ENCODE measurements at places on chromosomes 4 and X. TPM values are rescaled to one million over a fixed set of nuclear protein-coding genes. Genes with fewer than 3 reads are reported as not detected.
A peak's percentile ranks its signal among the peaks of the same experiment; 100 is the strongest.

DNA sequence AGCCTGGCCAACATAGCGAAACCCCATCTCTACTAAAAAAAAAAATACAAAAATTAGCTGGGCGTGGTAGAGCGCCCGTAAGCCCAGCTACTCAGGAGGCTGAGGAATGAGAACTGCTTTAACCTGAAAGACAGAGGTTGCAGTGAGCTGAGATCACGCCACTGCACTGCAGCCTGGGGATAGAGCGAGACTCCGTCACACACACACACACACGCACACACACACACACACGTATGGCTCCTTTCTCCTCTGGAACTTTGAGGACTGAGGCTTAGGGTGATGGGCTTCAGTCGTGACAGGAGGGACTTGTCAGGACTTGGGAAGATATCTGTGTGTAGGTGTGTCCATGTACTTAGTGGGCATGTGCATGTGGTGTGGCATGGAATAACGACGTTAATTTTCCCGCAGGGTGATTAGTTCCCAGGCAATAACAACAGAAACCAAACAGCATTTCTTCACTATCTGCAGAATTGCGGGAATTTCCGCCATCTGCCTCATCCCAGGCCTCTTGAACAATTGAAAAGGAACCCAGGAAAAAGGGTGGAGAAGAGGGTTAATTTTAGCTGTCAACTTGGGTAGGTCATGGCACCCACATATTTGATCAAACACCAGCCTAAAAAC, 47.7 kb downstream of the RWDD4 start:
- DNase-seq, result peak; percentile 52

Gene TMEM165
- 54.4 TPM for polyA plus RNA-seq

Gene CAPN6
- 0.25 TPM for polyA plus RNA-seq

- no peak for DNase-seq
These were observed 43.1 kb downstream of the PNMA5 start for GRCh38 chrX:152950786-152951185.

- no peak for DNase-seq
These were observed 60.0 kb downstream of the SMC1A start for GRCh38 chrX:53362449-53362848.

Gene HMX1
- not detected for polyA plus RNA-seq

DNA sequence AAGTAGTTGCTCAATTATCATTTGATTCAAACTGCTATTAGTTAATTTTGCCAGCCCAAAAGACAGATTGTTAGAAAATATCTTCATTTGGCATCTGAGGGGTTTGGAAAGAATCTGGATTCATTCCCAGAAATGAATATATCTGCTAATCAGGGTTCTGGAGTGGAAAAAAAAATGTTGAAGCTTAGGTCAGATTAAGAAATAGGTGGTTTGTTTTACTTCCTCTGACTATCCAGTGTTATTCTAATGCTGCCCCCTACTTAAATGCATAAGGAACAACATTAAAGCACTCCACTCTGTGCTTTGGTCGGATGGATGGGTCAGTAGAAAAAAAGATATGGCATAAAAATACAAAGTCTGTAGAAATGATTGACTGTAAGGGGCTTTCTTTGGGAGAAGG, 89.0 kb downstream of the LUZP4 start:
- DNase-seq, result no peak

GRCh38 chrX:97616883-97617530, 733.3 kb downstream of the RPA4 start:
- peak; percentile 86 for DNase-seq

Gene EFNB1
- 150 TPM for polyA plus RNA-seq

Gene COL25A1
- polyA plus RNA-seq, result not detected

Gene BBS12
- polyA plus RNA-seq, result 1.6 TPM

Gene CYSLTR1
- not detected for polyA plus RNA-seq

Measured in foreskin keratinocyte (primary cell).